ENCODE measurements at places on chromosomes 7 and 10. TPM values are rescaled to one million over a fixed set of nuclear protein-coding genes. Genes with fewer than 3 reads are reported as not detected.

Gene PRXL2A
- 68.8 TPM for polyA plus RNA-seq

Gene CALHM3
- polyA plus RNA-seq, result 0.37 TPM

Gene MMRN2
- polyA plus RNA-seq, result 22.4 TPM

Gene ADRA2A
- 99.6 TPM for polyA plus RNA-seq

Gene VIPR2
- polyA plus RNA-seq, result 5.2 TPM

Gene PRRT4
- 57.4 TPM for polyA plus RNA-seq

Gene SYT15
- 1.7 TPM for polyA plus RNA-seq

Gene CTNNA3
- 0.09 TPM for polyA plus RNA-seq

Gene PRKCQ
- polyA plus RNA-seq, result 2.3 TPM

Gene CNTNAP2
- polyA plus RNA-seq, result 0.01 TPM

Gene DUS4L
- polyA plus RNA-seq, result 6.2 TPM

Gene TMEM184A
- polyA plus RNA-seq, result 0.34 TPM

Gene LBX1
- not detected for polyA plus RNA-seq

Gene TEX36
- polyA plus RNA-seq, result not detected

Gene IDI2
- polyA plus RNA-seq, result 0.07 TPM

Gene SUN3
- polyA plus RNA-seq, result not detected

Gene CYP2E1
- polyA plus RNA-seq, result 3.1 TPM

Gene FGFBP3
- polyA plus RNA-seq, result 1.0 TPM

Gene SPDYE3
- polyA plus RNA-seq, result 0.05 TPM

All from adipose tissue (tissue), 3 donors.